Aorta (tissue), 5 donors: ENCODE measurements at places on chromosomes 1 and 21. TPM values are rescaled to one million over a fixed set of nuclear protein-coding genes. Genes with fewer than 3 reads are reported as not detected.

DNA sequence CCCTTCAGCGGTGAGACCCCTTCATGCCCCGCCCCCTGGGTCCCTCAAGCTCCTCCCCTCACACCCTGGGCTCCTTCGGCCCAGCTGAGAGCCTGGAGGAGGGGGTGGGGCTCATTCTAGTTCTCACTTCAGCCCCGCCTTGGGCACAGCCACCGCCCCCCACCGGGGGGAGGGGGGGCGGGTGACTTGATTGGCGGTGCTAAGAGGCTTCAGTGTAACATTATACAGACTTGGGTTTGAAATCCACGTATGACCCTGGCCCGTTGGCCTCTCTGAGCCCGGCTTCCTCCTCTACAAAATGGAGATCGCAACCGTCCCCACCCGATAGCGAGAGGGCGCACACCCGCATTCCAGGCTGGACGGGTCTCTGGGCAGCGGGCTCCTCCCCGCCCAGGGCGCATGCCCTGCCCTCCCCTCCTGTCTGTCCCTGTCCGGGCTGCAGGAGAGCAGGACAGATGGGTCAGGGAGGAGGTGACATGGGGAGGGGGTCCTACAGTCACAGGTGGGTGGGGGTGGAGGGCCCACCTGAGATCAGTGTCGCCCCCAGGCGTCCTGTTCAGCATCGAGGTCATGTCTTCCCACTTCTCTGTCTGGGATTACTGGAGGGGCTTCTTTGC is 5.1 kb downstream of the CLCNKB start:
- H3K4me1 ChIP-seq, result no peaks in the 10 kb centered on the region
- DNase-seq, result no peak
- H3K36me3 ChIP-seq, result no peaks in the 10 kb centered on the region
- H3K4me3 ChIP-seq, result peak overlapping the region; percentile 5
- no peak overlapping the region for H3K27ac ChIP-seq

DNA sequence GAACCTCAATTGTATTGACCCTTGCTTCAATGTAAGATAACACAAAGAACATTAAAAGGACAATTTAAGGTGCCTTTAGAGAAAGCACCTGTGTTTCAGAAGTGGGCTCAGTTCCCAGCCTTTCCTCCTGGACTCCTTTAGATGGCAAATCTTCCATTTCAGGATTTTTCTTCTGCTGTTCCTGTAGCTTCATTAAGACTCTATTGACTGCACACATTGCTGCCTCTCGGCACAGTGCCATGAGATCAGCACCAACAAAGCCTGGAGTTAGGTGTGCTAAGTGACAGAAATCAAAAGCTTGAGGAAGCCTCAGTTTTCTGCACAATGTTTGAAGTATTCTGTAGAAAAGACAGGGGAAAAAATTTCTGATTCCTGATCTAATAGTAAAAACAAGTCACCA is 40.6 kb downstream of the NVL start:
- H3K36me3 ChIP-seq, result peaks cover 13% of the 10 kb centered on the region
- no peaks in the 10 kb centered on the region for H3K27me3 ChIP-seq
- no peak overlapping the region for H3K4me3 ChIP-seq
- no peaks in the 10 kb centered on the region for H3K4me1 ChIP-seq
- no peak overlapping the region for H3K27ac ChIP-seq
- DNase-seq, result no peak

DNA sequence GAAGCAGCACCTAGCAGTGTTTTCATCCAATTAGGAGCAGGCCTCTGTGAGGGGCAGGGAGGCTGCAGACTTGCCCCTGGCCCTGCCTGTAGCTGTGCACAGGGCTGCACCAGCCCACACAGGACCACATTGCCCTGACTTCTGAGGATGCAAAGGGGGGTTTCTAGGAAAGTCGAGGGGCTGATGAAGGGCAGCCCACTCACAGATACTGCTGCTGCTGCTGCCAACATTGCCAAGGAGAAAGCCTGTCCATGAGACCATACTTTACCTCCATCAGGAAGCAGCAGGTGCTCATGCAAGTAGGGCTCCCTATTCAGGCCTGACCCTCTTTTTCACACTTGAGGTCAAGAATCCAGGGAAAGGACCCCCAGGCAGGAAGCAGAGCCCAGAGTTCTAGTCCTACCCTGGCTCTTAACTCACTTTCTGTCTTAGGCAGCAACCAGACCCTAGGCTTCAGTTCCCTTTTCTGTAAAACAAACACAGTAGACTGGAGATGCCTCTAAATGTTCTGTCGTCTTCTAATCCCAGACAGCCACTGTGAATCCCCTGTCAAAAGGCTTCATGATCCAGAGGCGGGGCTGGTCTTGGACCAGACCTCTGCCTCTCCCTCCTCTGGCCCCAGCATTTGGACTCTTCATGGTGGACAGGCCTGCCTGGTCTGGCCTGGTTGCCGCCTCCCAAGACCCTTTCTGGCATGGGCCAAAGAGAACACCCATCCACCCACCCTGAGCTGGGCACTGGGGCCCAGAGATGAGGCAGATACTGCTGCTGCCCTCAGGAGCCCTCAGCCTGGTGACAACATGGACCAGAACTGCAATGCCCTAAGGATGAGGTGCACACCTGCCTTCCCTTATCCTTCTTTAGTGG is 120.2 kb downstream of the GLIS1 start:
- DNase-seq, result peak; percentile 16
- H3K27ac ChIP-seq, result no peak overlapping the region
- H3K4me3 ChIP-seq, result no peak overlapping the region

DNA sequence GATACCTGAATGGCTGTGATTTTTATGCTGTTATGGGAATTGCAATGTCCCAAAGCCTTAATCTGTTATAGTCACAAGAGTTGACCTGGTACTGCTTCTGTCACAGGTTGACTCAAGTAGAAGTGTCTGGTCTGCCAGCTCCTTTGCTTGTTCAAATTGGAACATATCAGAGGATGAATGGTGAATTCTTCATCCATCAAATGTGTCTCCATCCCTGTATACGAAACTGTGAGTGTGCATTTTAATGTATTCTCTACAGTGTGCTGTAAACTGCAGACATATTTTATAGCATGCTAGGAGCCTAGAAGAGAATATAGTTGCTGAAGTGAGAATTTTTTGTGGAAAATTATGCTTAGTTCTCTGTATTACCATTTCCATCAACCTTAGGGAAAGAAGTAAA is 608.4 kb downstream of the AMY1C start:
- no peaks in the 10 kb centered on the region for H3K4me1 ChIP-seq
- no peak overlapping the region for H3K27ac ChIP-seq
- H3K4me3 ChIP-seq, result no peak overlapping the region
- H3K27me3 ChIP-seq, result no peaks in the 10 kb centered on the region

DNA sequence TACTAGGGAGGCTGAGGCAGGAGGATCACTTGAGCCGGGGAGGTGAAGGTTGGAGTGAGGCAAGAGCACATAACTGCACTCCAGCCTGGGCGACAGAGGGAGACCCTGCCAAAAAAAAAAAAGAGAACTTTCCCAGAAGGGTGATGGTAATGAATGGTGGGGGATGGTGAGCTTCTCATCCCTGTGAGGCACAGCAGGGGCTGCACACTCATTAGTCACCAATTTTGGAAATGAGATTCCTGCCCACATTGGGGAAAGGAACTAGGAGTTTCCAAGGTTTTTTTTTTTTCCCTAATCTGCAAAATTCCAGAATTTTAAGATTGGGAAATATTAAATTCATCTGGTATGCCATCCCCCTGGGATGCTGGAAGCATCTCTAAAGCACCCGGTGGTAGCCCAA is 50.2 kb upstream of the SSBP3 start:
- no peak overlapping the region for H3K4me3 ChIP-seq
- no peaks in the 10 kb centered on the region for H3K27me3 ChIP-seq
- H3K27ac ChIP-seq, result no peak overlapping the region

The LCE1B gene
- not detected for polyA plus RNA-seq

DNA sequence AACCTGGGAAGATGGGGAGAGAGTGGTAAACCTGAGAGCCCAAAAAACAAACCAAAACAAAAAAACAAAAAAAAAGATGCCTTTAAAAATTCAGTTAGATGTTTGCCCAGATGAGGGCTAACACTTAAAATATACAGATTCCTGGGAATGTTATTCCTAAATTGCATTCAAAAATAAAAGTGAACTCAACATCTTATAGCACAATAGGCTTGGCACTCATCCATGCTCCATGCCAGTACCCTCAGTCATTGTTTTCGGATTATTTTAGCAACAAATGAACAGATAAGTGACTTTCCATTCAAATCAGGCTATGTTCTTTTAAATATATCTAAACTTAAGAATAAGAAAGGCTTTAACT is 3.7 kb downstream of the ATP1A1 start:
- peaks cover 15% of the 10 kb centered on the region for H3K4me1 ChIP-seq
- H3K36me3 ChIP-seq, result no peaks in the 10 kb centered on the region
- no peaks in the 10 kb centered on the region for H3K27me3 ChIP-seq
- no peak for DNase-seq
- H3K4me3 ChIP-seq, result no peak overlapping the region
